H54 (cell line): ENCODE measurements at places on chromosomes 3 and 15.
A peak's percentile ranks its signal among the peaks of the same experiment; 100 is the strongest.

DNA sequence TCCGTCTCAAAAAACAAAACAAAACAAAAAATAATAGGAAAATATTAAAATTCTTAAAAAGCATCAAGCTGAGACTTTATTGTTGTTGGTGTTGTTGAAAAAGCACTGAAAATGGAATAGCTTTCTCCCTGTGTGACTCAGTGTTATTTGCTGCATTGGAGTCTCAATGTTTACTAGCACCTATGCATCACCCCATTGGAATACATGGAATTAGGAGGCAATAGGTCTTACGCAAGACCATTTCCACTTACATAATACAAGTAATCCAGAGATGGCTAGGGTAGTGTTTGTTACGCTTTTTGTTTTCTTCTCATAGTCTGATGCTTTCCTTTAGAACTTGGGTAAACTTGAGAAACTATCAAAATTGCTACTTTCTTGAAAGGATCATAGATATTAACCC, 15.2 kb downstream of the GXYLT2 start:
- DNase-seq: peak; percentile 69

DNA sequence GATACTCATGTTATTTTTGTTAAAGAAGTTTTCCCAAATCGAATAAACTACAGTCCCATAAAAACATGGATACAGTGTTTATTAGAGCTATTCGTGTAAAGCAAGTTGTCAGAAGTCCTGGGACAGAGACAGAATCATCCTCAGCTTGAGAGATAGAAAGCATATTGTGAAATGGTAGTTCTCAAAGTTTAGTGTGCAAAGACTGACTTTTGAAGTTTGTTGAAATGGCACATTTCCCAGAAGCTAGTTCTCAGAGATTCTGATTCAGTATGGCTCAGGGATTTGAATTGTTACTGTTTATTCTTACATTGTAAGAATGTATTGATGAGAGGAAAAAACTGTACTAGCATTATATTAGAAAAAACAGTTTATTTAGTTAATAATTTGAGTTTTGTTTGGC, 22.1 kb downstream of the GABRR3 start:
- DNase-seq: no peak

DNA sequence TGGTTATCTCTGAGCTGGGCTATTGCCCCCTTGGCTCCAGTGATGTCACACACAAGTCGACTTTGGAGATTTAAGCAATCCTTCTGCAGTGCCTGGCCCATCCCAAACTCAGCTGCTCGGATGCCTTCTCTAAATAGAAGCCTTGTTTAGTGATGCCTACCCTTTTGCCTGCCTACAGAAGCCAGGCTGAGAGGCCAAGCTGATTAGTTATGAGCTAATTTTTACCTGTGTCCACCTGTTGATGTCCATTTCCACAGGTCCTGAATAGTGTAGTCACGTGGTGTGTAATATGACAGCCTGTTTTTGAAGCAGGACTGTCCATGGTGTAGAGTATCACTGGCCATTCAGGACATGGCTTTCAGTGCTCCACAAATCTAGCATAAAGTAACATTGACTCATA, 45.5 kb downstream of the SSUH2 start:
- no peak for DNase-seq

DNA sequence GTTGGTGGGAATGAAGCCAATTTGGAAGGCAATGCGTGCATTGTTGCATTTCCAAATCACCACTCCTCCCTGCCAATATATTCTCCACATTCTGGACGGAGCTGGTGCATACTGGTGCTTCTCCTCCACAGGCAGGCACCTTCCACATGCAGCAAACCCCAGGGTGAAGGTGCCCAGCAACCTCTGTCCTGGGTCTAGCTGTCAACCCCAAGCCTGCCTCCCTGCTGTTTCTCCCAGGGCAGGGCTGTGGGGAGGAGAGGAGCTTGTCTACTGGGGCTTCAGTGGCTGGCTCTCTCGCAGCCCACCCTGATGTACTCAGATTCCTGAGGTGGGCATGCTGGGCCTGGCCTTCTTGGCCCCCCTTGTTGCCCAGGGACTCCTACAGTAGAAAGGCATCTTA, 20.1 kb downstream of the GASK1A start:
- DNase-seq: no peak
